Esophagus muscularis mucosa (tissue), 4 donors: ENCODE measurements at places on chromosomes 5 and 9.

DNA sequence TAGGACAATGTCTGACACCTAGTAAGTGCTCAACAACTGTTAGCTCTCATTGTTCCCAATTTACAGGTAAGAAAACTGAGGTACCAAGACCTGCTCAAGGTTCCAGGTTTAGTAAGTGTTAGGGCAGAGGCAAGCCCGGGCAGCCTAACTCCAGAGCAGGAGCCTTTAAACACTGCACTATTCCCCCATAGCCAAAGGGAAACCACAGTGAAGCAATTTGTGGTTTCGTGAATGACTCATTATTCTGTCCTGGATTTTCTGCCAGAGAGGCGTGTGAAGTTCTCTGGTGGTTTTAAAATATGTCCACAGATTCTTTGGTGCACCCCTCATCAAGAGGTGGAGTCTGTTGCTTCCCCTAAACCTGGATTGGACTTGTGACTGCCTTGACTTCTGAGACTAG, 1.0 kb upstream of the MCC start:
- DNase-seq = no peak

- DNase-seq = no peak
These were observed 1054.8 kb downstream of the MAT2B start for GRCh38 chr5:164560216-164560615.

- DNase-seq = no peak
These were observed 219.8 kb upstream of the TBCA start for GRCh38 chr5:77995793-77996409.

DNA sequence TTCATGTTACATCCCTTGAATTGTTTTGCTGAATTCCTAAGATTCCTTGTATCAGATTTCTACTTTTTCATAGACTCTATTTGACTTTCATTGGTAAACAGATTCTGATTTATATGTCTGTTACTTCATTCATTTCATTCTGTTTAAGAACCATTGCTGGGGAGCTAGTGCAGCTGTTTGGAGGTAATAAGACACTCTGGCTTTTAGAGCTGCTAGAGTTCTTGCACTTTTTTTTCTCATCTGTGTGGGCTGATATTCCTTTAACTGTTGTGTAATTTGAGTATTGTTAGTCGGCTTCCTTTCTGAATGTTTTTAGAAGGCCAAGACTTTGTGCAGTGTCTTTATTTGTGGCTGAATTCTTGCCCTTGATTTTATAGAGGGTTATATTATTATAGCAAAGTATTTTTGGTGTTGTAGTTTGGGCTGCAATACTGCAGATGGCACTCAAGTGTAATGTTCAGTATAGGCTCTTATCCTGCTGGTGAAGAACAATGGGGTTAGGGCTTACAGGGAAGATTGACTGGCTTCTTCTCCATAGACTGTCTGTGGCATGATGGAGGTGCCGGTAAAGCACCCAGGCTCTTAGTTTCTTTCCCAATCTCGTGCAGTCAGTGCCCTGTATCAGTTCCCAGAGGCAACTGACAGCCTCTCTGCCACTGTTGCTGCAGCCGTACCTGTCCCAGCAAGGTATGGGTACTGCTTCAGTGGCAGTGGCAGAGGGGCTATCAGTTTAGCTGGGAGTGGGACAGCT, 162.2 kb downstream of the OXCT1 start:
- no peak for DNase-seq

DNA sequence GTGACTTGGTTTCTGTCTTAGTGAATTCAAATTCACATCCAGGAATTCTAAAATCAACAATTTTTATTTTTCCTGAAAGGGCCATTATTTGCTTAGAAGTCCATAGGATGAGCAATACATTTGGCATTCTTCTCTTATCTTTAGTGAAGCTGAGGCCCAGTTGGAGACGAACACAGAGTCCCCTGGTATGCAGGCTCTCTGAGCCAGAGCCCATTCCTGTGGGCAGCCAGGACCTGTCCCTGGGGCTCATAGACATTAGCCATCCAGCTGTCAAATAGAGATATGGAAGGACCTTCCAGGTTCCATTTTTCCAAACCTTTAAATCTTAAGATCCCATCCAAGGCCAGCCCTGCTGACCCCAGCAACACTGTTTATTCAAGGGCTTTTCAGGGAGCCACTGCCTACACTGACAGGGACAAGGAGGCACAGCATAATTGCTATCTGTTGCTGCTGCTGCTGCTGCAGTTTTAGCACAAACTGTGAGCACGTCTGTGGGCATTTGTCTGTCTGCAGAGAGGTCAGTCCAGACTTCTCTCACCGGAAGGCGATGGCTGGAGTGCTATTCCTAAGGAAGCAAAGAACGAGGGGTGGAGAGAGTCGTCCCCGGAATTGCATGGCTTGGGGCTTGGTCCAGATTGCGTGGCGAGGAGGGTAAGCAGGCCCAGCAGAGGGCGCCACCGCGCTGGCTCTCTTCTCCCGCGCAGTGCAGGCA, 639.0 kb downstream of the CCDC171 start:
- DNase-seq = peak; percentile 93

DNA sequence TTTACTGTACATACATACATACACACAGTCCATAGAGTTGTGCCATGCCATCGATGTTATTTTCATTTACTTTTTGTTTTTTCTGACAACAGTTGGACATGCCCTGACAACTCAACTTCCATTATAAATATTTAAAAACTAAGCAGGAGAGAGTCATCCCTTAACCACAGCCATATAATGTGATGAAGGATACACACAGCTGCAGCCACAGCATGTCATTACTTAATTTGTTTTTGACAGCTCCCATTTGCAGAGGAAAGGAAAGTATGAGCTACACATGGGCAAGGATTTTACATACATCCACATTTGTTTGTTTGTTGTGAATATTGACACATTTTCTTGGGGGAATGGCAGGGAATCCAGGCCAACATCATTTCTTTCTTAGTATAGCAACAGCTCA, 91.5 kb upstream of the TUT7 start:
- DNase-seq = no peak

- no peak for DNase-seq
These were observed 98.5 kb upstream of the S1PR3 start for GRCh38 chr9:88892724-88893123.

GRCh38 chr9:71306134-71306533, 184.7 kb upstream of the TRPM3 start:
- DNase-seq = no peak
